ENCODE measurements at places on chromosomes 7 and 10.

- no peak for DNase-seq
Measured at GRCh38 chr10:35463105-35463867, 127.0 kb downstream of the CCNY start.

DNA sequence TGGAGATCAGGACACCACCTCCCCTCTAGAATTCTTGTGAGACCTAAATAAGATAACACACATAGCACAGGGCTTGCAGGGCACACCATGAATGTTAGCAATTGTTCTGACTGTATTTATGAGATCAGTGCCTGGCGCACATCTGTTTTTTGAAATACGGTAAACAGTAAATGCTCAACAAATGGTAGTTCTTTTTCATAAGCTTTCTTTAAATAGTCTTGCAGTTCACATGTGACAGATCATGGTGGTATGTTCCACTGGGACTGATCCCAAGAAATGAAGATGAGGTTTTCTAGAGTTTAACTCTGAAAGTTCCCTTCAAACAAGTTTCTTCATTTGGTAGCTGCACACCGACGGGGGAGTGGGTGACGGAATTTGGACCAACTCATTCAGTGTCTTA, 34.8 kb downstream of the CREB5 start:
- no peak for DNase-seq

DNA sequence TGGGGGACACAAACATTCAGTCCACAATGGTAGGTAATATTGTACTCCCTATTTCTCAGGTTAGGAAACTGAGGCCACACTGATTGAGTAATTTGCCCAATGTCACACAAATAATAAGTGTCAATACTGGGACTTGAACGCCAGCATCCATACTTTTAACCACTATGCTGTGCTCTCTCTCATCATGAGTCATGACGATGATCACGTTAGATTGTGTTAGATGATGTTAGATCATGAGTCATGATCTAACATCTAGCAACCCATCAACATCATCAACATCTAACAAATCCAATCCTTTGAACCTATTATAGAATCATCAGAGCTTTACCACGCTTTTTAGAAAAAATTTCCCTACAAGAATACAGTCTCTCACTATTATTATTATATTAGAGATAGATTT, 28.1 kb upstream of the HERPUD2 start:
- no peak for DNase-seq

DNA sequence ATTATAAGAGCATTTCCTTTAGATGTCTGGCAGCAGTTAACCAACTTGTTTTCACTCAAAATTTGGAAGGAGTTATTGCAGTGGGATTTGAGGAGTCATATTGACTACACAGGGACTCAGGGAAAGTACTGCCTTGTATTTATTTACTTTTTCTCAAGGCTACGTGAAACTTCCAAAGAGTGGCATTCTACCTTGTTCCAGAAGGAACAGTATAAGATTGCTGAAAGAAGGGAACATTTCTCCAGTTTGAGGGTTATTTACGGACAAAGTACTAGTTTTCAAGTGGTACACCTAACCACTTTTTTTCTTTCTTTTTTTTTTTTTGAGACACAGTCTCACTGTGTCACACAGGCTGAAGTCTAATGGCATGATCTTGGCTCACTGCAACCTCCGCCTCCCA, 5.1 kb downstream of the MORN4 start:
- no peak for DNase-seq

- DNase-seq: no peak
Measured at GRCh38 chr7:98369726-98370125, 31.2 kb downstream of the BAIAP2L1 start.

- DNase-seq: no peak
Measured at GRCh38 chr10:131177431-131178327, 133.8 kb downstream of the TCERG1L start.

DNA sequence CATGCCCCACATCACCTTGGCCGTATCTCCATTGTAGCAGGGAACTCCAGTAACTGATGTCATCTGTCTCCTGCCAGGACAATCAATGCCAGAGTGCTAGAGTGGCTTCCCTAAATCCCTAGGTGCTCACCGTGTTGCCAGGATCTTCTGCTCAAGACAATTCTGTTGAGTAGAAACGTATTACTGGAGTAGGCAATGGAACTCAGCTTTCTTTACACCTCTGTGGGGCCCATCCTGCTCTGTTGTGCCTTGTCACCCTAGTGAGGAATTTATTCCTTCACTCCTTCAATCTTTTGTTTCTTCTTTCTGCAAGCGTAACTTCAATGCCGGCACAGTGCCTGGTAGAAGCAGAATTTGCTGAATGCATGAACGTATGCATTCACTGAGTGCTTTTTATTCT, 305.5 kb upstream of the ZMIZ1 start:
- DNase-seq: no peak

DNA sequence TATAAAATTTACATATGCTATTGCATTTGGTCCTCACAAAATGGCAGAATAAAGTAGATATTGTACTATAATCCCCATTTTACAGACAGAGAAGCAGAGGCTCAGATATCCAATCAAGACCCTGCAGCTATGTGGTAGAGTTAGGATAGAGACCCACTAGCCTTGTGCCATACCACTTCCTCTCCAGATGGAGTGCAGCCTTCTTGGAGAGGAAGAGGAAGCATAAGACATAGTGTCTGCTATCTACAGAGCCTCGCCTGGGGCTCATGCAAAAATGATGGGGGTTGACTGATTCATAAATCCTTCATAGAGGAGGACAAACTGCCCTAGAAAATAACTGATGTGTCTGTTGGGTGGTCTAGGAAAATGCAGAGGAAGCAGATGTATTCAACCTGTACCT, 447.3 kb downstream of the KCNMA1 start:
- DNase-seq: no peak

GRCh38 chr10:5070648-5071410, 23.4 kb upstream of the AKR1C3 start:
- no peak for DNase-seq

DNA sequence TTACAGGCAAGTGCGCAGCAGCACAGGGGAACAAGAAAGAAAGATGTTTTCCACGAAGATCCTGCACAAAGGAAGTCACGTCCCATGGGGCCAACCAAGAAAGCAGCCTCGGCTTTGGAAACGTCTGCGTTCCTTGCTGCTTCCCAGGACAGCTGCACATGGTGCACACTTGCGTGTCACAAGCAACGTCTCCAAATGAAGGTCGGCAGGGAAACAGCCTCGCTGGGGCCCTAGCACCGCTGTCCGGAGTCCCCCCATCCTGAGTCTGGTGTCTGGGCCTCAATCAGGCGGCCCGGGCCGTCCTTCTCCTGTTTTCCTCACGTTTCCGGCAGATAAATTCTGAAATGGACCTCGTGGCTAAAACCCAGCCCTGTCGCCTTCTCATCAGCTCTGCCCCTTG, 206.2 kb downstream of the DIP2C start:
- DNase-seq: no peak

DNA sequence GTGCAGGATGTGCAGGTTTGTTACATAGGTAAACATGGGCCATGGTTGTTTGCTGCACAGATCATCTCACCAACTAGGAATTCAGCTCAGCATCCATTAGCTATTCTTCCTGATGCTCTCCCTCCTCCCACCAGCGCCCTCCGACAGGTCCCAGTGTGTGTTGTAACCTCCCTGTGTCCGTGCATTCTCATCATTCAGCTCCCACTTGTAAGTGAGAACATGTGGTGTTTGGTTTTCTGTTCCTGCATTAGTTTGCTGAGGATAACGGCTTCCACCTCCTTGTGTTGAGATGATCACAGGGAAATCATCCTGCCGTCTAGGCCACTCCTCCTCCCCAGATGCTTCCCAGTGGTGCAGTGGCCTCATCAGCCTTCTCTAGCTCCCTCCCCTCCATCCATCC, 261.6 kb upstream of the GALNT17 start:
- no peak for DNase-seq

- no peak for DNase-seq
Measured at GRCh38 chr10:81876253-81877077, 1.5 kb downstream of the NRG3 start.

DNA sequence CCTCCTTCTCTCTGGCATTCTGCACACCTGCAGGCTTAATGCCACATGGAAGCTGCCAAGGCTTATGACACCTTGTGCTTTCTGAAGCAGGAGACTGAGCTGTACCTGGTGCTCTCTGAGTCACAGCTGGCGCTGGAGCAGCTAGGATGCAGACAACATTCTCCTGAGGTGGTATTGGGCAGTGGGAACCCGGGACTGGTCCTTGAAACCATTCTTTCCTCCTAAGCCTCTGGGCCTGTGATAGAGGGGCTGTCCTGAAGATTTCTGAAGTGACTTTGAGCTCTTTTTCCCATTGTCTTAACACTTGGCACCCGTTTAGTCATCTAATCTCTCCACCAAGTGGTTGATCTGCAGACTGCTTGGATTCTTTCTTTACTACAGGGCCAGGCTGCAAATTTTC, 508.4 kb downstream of the TFEC start:
- DNase-seq: no peak

- DNase-seq: no peak
Measured at GRCh38 chr10:58641708-58642107, 129.0 kb downstream of the BICC1 start.

DNA sequence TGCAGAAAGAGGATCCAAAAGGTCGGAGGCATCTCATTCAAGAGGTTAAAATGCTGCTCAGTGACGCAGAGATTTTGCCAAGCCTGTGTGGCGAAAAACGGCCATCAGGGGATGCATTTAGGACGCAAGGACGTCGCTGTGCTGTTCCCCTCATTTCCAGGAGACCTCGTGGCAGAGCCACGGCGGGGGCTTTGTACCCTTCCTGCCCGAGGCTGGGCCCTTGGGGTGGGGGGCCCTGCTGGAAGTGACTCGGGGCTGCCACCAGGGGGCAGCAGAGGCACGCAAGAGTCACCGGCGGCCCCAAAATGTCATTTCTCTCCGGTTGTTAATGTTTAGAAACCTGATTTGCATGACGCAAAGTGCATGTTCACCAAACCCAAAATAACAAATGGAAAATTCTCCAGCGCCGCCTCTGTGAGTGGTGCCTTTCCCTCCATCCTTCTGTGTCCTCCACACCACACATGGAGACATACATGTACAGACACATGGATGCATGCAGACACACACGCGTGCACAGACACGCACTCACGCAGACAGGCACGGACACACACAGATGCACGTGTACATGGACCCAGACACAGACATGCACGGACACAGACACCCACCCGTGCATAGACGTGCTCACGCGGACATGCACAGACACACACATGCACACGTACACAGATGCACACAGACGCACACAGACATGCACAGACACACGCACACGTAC, 51.0 kb upstream of the NKX6-2 start:
- peak; percentile 80 for DNase-seq

DNA sequence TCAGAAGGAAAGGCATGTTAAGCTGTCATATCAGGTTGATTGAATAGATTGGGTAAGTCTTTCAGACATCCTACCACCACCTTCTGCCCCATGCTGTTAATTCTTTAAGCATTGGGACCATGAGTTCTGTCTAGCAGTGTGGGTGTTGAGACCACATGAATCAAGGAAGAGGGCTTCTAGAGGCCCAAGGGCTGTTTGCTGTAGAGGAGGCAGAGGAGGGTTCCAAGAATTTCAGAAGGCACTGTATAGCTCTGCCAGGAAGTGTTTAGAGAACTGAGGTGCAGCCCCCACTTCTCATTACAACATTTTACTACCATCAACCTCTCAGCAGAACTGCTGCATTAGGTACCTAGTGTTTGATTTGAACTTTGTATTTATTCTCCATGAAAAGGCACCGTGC, 720.2 kb downstream of the AUTS2 start:
- DNase-seq: no peak

DNA sequence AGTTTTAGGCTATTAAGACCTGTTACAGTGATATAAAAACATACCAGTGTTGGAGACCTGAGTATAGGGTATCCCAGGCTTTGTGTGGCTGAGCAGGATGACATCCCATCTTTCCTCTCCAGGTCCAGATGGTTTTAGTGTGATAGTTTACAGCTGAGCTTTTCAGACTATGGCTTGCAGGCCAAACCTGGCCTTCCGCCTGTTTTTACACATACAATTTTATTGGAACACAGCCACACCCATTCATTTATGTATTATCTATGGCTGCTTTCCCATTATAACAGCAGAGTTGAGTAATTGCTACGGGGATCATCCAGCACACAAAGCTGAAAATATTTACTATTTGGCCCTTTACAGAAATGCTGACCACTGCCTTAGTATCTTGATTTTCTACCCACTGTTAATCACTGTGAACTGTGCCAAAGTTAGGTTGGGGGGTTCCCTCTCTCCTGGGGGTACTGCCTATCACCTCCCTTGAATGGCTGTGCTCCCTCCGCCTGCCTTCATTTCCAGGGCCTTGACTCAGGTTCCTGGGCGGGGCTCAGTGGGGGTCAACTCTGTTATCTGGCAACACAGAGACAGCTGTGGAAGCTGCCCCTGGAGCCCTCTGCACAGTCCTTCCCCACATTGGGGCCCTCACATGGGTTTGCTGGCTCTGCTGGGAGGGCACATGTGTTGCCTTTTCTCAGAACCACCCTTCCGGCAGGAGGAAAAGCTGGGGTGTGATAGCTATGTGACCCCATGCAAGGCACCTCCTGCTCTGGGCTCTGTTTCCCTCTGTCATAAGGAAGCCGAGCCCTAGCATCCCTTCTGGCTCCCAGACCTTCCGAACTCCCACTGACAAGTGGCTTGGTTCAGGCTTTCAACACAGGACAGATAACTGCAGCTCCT, 40.3 kb upstream of the SH2D4B start:
- DNase-seq: no peak

DNA sequence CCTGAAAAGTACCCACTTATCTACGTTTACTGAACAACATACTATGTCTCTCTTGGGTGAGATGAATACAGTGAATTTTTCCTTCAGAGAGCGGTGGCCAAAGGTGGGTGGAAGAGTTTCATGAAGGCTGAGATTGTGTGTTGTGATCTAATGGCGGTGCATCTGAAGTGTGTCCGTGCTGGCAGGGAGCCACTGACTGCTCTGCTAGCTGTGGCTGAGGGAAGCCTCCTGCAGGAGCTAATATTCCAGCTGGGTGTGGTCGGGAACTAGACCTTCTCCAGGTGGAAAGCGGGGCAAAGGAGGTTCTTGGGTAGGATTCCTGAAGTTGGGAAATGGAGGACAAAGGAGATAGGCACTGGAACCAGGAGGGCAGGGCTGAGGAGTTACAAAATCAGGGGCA, 69.2 kb upstream of the GRB10 start:
- DNase-seq: no peak

DNA sequence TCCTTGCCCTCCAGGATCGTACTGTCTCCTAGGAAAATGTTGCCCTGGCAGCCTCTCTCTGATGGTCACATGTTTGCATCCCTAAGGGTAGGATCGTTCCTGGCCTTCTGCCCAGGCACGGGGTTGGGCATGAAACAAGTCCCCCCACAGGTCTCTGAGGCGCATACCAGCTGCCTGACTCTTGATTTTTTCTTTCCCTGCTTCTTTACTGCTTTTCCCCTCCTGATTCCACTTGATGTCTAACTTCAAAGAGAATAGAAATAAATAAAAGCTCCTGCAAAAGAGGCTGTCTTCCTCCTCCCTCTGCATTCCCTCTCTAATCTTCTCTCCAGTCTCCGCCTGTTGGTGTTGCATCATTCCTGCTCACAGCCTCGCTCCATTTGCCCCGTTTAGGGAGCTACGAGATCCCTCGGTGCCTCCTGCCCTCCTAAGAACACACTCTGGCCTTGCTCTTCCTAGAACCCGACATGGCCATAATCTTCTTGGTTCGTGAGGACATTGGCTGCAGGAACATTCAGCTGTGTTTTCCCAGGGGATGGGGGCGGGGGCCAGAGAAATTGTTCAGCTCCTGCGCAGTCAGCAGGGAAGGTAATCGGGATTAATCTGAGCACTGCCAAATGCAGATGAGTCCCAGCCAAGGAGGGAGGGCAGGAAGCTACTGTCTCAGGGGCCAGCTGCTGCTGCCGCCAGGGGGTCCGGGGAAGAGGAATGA, 26.0 kb downstream of the LEP start:
- peak; percentile 70 for DNase-seq
